ENCODE measurements at places on chromosomes 3 and 15.

- no peak for DNase-seq
These were observed 88.8 kb upstream of the RNU6-1 start for GRCh38 chr15:67928666-67929065.

DNA sequence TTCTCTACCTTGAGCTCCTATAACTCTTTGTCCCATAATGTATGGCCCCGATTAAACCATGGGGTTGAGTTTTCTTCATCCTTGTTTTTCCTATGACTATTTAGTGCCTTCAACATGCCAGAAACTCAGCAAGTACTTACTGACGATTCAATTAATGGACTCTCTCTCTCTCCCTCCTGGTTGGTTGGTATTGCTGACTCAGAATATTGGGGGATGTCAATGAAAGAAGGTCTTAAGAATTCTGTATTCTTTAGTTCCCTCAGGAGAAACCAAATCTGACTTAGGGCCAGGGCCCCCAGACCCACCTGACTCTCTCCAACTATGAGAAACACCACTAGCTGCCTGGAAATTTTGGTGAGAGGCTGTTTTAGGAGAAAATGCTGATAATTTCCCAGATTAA lies 40.8 kb downstream of the TM4SF4 start:
- no peak for DNase-seq

GRCh38 chr3:73056014-73056844 lies 5.2 kb upstream of the EBLN2 start:
- no peak for DNase-seq

- DNase-seq, result no peak
These were observed 11.7 kb upstream of the UTS2B start for GRCh38 chr3:191342006-191342405.

DNA sequence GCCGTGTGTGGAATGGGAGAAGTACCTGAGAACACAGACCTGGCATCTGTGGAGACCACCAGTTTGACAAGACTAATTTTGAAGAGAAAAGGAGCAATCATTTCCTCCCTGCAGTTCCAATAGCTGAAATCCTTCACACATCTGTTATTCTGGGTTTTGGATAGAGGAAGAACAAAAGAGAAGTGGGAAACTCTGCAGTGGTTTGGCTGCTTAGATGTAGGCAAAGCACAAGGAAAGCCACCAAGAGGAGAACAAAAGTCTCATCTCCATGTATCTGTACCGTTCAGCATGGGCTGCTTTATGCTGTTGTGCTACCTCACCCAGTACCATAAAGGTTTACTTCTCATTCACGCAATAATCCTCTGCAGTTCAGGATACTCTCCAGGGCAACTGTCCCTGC lies 153.1 kb upstream of the COL8A1 start:
- no peak for DNase-seq

DNA sequence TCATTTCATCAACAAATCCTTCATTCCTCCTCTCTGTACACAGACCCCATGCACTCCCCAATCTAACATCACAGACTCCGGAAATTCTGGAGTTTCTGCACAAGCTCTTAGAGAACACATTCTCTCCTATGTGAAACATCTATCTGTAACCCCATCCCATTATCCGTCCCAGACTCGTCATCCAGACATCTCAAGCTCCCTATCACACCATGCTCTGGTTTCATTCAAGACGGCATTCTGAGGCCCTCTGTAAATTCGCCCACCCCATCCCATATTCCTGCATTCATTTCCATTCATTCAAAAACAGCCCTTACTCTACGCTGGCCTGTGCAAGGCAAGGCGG lies 575 bp downstream of the LEO1 start:
- DNase-seq, result no peak

DNA sequence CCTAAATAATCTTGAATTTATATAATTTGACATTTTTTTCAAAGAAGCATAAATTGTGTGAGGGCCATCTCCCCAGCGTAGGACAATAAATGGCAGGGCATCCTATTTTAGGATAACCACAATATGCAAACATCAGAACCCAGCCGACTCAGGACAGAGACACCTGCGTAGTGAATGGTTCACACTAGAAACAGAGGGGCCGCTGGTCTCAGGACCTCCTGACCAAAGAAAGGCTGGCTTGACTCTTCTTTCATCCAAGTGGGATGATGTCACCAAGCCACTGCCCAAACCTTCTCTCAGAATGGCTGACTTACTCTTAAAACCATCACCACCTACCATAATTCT lies 162.1 kb downstream of the FOXP1 start:
- no peak for DNase-seq

DNA sequence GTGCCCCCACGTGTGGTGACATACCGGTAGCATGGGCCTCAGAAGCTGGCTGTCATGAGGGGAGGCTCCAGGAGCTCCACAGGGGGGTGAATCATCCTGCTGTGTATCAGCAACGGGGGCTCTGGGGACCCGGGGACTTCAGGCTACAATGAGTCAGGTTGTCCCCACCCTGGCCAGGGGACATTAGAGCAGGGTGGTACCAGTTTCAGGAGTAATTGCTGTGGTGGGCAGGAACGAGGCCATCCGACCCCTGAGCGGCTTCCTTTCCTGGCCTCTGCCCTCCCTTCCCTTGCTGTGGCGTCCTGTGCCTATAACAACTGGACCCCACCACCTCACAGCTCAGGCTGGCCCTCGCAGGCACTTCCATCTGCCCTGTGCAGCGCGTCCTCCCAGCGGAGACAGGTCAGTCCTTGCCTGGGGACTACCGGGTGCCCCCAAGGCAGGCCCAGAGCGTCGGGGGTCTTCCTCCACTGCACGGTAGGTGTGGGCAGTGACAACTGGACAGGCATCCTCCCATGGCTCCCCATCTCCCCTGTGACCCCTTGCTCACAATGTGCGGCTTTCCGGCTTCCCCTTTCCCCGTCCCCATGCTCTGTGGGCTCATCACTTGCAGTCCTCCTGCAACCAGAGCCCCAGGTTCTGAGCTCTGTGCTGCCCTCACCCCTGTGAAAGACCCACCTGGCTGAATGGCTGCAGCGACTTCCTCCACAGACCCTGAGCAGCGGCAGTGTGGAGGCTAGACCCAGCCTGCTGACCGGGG lies 57.0 kb downstream of the KLF15 start:
- DNase-seq, result no peak
